ENCODE measurements at places on chromosomes 2 and 18. TPM values are rescaled to one million over a fixed set of nuclear protein-coding genes. Genes with fewer than 3 reads are reported as not detected.

FSIP2 gene
- 0.30 TPM for total RNA-seq

FBXO48 gene
- 2.3 TPM for total RNA-seq

OSGEPL1 gene
- 8.3 TPM for total RNA-seq

LPIN1 gene
- 59.0 TPM for total RNA-seq

LYG2 gene
- not detected for total RNA-seq

NRBP1 gene
- 65.2 TPM for total RNA-seq

TSHZ1 gene
- total RNA-seq, result 9.6 TPM

STAT4 gene
- 51.7 TPM for total RNA-seq

ALLC gene
- total RNA-seq, result not detected

MYO7B gene
- total RNA-seq, result 0.19 TPM

ASAP2 gene
- 0.19 TPM for total RNA-seq

SERPINB7 gene
- total RNA-seq, result not detected

EMILIN1 gene
- 0.93 TPM for total RNA-seq

- no peak for ATAC-seq
These were observed 209.3 kb upstream of the NCKAP5 start for GRCh38 chr2:133777574-133777960.

DNA sequence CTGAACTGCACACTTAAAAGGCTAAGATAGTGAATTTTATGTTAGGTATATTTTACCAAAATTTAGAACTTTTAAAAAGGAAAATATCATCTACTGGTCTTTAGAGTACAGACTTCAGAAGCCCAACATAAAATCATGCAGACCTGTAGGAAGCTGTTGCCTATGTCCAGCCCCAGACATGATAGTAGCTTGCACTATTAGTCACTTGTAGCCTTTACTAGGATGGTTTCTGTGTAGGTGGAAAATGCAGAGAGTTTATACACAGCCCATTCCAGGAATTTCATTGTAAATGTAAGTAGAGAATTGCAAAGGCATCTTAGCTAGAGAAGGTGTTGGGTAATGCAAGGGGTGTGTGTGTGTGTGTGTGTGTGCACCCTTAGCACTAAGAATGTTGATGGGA, 640.2 kb downstream of the RNF144A start:
- ATAC-seq, result no peak

DNA sequence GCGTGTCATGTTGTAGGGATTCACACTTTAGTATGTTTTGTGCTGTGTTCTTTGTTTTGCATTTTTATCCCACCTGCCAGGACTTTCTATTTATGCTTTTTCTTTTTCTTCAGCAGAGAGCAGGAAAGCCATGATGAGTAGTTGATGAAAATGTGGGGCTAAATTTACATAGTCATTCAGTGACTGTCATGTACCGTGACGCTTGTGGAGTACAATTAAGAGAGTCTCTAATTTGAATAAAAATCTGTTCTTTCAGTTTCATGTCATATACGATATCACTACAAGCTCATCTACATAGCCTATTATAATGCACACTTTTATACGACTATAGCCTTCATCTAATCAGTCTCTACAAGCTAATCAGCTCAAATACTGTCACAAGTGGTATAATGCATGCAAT, 112.7 kb upstream of the SPATS2L start:
- peak; percentile 62 for ATAC-seq

GRCh38 chr2:215439980-215440512, 4.2 kb upstream of the FN1 start:
- ATAC-seq, result no peak

GRCh38 chr18:54479365-54479764, 111.7 kb upstream of the DYNAP start:
- ATAC-seq, result no peak

GRCh38 chr2:29562896-29563295, 358.5 kb downstream of the ALK start:
- ATAC-seq, result no peak

- no peak for ATAC-seq
These were observed 21.6 kb downstream of the CUL3 start for GRCh38 chr2:224563537-224563936.

- ATAC-seq, result no peak
These were observed 47.7 kb downstream of the HS6ST1 start for GRCh38 chr2:128270672-128271596.

DNA sequence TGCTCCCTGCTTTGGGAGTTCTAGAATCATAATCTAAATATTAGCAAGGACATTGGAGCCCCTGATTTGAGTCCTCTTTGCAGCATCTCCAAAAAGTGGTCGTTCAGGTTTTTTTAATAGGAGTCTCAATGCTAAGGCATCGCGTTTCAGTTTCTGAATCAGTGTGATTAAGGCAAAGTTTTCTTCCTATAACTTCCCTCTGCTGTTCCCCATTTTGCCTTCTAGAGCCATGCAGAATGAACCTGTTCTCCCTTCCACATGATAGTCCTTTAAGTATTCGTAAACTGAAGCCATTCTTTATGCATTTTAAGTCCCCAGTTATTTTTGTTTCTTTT, 159.5 kb downstream of the PTGR3 start:
- ATAC-seq, result no peak

- ATAC-seq, result no peak
These were observed 164.5 kb downstream of the IRS1 start for GRCh38 chr2:226634943-226635604.

GRCh38 chr18:21115519-21116411, 4.2 kb upstream of the ROCK1 start:
- no peak for ATAC-seq

- ATAC-seq, result no peak
These were observed 337.0 kb upstream of the ZNF804A start for GRCh38 chr2:184261331-184261730.

GRCh38 chr18:10511236-10511635, 14.6 kb upstream of the NAPG start:
- ATAC-seq, result no peak

- no peak for ATAC-seq
These were observed 3.3 kb upstream of the NETO1 start for GRCh38 chr18:72871091-72871490.

GRCh38 chr2:119293254-119293653, 69.6 kb downstream of the STEAP3 start:
- no peak for ATAC-seq

DNA sequence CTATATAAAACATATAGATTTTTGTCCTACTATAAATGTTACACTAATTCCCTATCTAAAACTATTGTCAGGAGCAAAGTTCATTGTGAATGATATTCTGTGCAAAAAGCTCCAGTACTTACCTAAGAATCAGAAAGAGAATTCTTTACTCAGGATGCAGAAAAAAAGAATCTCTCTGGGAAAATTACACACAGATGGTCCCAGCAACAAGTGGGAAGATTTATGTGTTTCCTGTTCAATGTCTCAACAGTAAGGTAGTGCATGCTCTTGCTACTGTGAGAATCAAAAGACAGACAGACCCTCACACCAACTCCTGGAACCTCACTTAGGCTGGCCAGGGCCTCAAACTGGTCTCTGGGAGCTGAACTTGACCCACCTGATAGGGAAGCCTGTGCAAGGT, 11.2 kb upstream of the NAPG start:
- ATAC-seq, result no peak

DNA sequence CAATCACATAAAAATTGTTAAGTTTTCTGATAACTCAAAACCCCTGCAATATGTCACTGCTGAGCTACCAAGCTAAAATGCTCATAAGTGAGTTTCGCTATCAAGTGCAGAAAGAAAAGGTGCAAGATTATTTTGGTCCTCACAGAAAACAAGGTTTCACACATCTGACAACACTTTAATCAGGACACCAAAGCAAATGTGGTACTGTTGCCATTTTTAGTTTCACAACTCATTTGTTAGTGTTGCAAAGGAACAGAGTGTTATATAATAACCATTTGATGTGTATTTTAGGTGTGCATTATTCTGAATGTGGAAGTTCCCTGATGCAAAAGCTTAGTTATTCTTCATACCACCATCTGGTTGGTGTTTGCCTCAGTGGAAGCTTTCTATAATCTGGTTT, 956.2 kb downstream of the DSC3 start:
- no peak for ATAC-seq

DNA sequence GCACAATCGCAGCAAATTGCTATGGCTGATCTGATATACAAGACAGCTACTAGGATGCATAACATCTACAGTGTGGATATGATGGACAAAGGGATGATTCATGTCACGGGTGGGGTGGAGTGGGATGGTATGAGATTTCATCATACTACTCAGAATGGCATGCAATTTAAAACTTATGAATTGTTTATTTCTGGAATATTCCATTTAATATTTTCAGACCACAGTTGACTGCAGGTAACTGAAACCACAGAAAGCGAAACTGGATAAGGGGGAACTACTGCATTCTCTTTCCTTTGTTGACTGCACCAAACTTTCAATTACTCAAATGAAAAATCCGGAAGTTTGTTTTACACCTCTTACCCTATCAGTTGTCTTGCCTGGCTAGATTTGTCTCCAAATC, 94.4 kb upstream of the NEUROD1 start:
- ATAC-seq, result no peak

- ATAC-seq, result no peak
These were observed 11.4 kb downstream of the CCDC88A start for GRCh38 chr2:55408098-55408882.

GRCh38 chr18:54740136-54740846, 88.0 kb upstream of the RAB27B start:
- no peak for ATAC-seq

DNA sequence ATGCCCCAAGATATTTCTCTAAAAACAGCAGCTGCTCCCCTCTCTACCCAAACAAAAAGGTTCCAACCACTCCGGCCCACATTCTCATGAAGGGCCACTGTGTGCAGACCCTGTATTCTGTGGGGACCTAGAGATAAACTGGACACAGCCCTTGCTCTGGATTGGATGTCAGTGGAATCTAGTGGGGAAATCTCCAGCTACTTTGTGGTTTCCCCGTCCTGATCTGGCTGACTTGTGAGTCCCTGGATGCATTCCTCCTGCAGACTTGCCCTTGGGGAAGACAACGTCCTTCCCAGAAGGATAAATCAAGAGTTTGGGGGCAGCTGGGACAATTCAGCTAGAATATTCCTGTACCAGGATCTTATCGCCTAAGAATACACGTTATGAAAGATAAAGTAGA, 151.1 kb downstream of the FSHR start:
- no peak for ATAC-seq

DNA sequence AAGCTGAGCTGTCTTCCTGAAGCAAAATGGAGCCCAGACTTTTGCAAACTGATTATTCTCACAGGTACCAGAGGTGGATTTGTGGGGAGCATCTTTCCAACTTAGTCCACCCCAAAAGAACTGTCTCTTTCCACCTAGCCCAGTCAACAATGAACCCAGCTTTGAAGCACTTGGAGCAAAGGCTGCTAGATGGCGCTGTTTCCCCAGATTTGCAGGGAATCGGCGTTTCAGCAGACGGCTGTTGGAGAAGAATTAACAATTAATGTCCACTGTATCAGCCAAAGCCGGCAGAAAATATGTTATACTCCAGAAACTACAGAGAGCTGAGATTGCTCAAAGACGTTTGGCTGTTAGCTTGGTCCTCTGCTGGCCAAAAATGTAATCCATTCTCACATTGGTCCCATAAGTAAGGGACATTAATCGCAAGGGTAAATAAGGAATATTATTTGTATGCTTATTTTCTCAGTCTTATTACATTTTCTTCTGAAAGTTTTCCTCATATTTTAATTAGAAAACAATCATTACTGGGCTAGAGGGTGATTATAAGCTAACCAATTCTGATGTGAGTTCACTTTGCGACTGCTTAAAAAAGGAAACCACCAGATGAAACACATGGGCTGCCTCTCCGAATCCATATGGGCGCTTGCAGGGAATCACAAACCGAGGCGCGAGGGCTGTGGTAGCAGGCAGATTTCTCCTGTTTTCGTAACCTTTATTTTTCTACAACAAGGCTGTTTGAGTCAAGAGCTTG, 423.8 kb upstream of the MEX3C start:
- no peak for ATAC-seq

- ATAC-seq, result no peak
These were observed 16.2 kb downstream of the SETBP1 start for GRCh38 chr18:44696892-44697291.
